Germinal center (tissue), 1 donor: ENCODE measurements at places on chromosomes 11 and 22.

- no peak for DNase-seq
Measured at GRCh38 chr11:23278121-23278520, 417.8 kb upstream of the CCDC179 start.

DNA sequence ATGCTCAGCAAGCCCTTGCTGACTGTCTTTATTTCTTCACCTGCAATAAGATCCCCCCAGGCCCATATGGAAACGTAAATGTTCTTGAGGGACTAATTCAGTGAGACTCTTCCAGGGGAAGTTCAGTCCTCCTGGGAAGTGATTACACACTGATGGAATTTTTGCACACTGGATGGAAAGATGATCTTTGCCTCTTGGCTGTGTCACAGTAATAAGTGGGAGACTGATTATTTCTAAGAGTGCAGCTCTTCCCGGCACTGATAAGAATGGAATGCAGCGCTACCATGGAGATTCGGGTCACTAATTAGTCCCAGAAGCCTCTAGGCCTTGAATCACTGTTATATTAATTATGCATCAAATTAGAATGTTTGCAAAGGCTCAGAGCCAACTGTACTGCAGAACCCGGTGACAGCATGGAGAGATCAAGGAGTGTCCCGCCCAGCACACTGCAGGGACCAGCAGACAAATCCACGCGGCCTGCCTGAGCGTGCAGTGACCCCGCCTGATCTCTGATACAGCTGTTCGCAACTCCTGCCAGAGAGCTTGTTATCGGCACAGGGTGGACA is 178.3 kb downstream of the SNX19 start:
- DNase-seq = no peak

- DNase-seq = no peak
Measured at GRCh38 chr11:61762798-61763197, 10.4 kb downstream of the MYRF start.

- no peak for DNase-seq
Measured at GRCh38 chr11:79227767-79228755, 212.8 kb downstream of the TENM4 start.

DNA sequence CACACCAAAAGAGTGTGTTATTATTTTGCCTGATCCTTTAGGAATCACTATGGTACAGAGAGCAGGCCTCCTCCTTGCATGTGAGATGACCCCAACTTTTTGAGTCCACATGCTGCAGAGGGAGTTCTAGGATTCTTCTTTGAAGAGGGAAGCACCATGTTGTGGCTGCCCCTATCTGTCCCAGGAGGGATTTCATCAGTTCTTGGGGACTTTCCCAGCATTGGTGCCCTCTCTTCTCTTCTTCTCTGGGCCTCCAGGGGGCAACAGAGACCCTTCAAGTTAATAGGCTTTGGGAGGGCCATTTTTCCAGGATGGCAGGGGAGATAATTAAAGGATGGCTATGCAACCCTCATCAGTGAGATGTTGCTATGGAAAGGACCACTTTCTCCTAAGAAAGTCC is 3.6 kb downstream of the MMP1 start:
- peak; percentile 48 for DNase-seq

DNA sequence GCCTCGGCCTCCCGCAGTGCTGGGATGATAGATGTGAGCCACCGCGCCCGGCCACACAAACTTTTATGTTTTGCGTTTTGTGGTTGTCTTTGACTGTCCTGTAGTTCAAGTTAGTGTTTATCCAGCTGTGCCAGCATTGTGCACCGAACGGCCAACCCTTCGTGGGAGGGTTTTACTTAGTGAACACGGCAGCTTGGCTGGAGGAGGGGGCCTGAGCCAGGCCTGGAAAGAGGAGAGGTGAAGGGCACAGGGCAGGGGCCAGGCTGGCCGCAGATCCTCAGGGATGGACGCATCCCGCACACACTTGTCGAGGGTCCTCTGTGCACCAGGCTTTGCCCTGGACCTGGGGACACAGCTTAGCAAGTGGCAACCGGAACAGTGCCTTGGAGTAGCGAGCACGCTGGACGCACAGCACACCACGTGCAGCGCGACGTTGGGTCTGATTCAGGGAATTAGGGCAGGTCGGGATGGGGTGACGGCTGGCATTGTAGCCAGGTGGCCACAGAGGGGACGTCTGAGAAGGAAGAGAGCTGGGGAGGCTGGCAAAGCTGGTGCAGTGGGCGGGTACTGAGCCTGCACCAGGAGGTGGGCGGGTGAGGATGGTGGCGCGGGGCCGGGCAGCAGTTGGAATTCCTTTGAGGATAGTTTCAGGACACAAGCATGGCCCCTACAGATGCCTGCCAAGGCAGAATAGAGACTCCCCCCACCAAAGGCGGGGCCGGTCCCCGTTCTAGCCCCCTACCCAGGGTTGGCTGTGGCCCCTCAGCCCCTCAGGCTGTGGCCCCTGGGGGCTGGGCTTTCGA is 13.4 kb downstream of the EPS8L2 start:
- DNase-seq = no peak

- DNase-seq = no peak
Measured at GRCh38 chr22:50139843-50140415, 30.6 kb upstream of the PANX2 start.

DNA sequence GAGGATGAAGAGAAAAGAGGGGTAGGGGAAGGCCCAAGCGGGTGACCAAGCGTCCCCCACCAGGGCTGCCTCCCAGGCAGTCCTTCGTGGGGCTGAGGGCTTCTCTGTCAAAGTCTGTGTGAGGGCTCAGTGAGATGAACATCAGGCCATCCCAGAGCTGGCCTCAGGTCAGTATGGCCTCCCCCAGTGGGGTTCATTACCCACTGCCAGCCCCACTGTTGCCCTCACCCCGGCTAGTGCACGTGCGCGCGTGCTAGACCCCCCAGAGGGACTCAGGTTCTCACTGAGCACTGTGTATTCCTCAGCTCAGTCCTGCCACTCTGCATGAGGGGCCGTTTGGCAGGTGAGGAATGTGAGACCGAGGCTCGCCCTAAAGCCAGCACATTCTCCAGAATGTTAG is 3.3 kb downstream of the KDELR3 start:
- no peak for DNase-seq

DNA sequence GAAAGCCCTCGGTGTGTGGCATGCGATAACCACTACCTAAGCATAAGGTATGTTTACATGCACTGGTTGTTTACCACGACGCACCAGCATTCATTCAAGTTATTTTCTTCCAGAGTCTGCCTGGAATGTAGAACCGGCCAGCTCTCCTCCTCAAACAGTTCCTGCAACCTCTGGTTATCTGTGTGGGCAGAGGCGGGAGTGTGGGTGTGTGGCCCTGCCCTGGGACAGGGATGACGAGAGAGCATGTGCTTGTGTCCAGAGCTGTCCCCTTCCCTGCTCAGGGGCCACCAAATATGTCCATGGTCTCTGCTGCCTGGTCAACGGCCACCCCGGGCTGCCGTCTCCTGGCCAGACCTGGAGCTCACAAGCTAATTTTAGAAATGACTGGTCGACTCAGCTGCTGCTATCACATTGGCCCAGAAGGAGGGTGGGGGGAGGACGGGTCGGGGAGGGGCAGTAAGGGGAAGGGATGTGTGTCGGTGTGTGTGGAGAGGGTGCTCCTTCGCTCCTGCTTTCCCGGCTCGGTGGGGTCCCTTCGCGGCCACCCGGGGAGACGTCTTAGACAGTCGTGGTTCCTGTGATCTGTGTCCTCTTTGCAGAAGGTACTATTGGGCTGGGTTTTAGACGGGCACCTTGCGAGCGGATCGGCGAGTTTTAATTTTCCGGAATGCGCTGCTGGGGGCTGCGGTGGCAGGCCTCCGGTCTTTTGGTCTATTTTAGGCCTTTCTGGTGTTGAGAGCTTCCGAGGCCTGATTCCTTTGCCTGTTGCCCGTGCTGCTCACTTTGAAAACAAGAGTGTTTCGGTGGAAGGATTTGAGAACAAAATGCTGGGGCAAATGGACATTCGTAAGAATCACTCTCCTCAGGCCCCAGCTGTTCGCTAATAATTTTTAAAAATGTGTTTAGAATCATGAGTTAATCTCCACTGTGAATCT is at the start of gene MYO18B:
Gene MYO18B (plus strand): TSS at position 497 of the 935 bp plus-strand sequence. CDS start 18,905 bp downstream, outside the sequence.
- no peak for DNase-seq

DNA sequence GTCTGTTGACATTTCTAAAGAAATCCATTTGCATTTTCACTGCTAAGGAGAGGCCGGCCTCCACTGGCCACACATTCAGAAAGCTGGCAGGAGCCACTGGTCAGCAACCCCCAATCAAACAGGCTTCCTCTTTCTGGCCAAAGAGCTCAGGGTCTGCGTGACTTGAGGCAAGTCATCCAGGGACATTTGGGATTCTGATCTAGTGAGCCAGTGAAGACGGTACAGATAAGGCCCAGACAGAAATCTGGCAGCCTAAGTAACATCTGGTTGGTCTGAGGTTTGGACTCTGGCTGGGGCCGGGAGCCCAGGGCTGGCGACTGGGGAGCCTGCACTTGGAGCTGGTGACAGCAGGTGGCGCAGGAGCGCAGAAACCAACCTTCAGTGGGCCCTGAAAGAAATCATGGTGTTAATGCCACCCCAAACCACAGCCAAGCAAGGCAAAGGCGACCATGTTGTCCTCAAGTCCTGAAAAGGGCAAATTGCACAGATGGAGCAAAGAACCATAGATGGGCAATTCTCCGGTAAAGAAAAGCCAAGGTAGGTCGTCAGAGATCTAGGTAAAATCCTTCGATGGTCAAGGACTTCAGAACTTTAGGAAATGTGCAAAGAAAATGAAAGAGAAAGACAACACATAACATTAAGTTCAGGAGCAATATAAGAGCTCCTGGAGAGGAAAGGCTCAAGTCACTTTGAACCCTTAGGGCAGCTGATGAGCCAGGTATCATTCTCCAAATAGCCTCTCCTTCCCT is 99.4 kb upstream of the BLID start:
- DNase-seq = peak; percentile 53

GRCh38 chr11:42528911-42529310 is 782.9 kb upstream of the API5 start:
- no peak for DNase-seq

- no peak for DNase-seq
Measured at GRCh38 chr11:3171931-3172560, 6.9 kb upstream of the OSBPL5 start.

GRCh38 chr22:21624880-21625791 is 4.7 kb downstream of the YDJC start:
- no peak for DNase-seq
